Activated naive CD4-positive, alpha-beta T cell treated with anti-CD3 and anti-CD28 coated beads for 36 hours (primary cell): ENCODE measurements at places on chromosomes 2 and 18. TPM values are rescaled to one million over a fixed set of nuclear protein-coding genes. Genes with fewer than 3 reads are reported as not detected.

Gene DCC
- total RNA-seq: not detected

- peaks cover 78% of the 10 kb centered on the region for H3K4me1 ChIP-seq
- H3K27me3 ChIP-seq: no peaks in the 10 kb centered on the region
- H3K4me3 ChIP-seq: peak overlapping the region; percentile 7
- peak overlapping the region; percentile 99 for H3K27ac ChIP-seq
- peaks cover 80% of the 10 kb centered on the region for H3K36me3 ChIP-seq
These were observed 4.4 kb downstream of the XRCC5 start for GRCh38 chr2:216113572-216113971.

Gene ABCB11
- total RNA-seq: not detected

GRCh38 chr18:3305933-3306332 lies 44.0 kb downstream of the MYL12B start:
- peaks cover 14% of the 10 kb centered on the region for H3K4me1 ChIP-seq
- H3K27ac ChIP-seq: peak overlapping the region; percentile 37
- H3K36me3 ChIP-seq: no peaks in the 10 kb centered on the region
- no peak for DNase-seq

DNA sequence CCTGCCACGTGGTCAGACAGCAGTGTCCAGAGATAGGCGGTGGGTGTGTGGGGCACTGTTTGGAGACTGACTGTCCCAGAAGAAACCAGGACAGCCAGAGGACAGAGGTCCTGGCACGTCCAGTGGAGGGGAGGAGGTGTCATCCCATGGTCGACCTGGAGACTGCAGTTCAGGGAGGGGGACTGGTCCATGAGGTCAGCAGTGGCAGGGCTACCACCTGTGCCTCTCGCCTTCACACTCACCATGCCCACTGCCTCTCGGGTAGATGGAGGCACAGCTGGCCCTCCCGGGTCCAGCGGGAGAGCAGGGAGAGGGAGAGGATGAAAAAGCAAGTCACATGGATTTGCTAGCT lies 53.9 kb downstream of the INHBB start:
- no peak overlapping the region for H3K27ac ChIP-seq
- H3K4me1 ChIP-seq: no peaks in the 10 kb centered on the region
- DNase-seq: no peak
- H3K27me3 ChIP-seq: peaks cover 7% of the 10 kb centered on the region
